ENCODE measurements at places on chromosomes 4 and X.

DNA sequence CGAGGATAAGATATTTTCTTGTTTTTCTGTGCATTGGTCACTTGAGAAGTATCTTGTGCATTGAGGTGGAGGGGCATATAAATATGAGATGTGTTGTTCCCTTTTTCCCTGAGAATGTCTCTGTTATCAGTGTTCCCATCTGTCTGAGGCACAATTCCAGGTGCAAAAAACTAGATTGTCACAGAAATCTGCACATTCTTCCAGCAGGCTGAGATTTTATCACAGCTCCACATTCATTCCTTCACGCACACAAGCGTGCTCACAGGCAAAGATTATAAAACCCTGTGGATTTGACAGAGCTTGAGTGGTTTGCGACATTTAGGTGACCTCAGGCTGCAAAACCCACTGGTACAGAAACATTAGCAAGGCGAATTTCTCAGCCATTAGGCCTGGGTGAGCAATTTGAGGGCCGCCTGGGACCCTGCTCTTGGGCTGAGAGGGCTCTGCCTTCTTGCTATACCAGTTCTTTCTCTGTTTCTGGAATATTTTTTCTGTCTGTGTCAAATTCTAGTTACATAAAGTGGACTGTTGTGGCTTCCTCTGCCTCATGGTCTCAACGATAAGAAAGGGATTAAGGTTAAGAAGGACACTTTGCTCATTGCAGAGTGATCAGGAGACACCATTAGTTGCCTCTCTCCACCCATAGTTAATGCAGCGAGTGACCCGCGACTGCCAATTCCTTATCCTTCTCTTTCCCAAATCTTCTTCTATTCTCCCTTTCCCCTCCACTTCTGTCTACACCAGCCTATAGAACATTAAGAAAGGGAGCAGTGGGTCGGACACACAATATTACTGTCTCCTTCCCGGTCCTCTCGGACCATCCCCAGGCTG is 86.7 kb upstream of the C1QTNF7 start:
- no peaks in the 10 kb centered on the region for H3K4me1 ChIP-seq
- no peak overlapping the region for H3K27ac ChIP-seq
- no peaks in the 10 kb centered on the region for H3K36me3 ChIP-seq
- no peaks in the 10 kb centered on the region for H3K27me3 ChIP-seq

DNA sequence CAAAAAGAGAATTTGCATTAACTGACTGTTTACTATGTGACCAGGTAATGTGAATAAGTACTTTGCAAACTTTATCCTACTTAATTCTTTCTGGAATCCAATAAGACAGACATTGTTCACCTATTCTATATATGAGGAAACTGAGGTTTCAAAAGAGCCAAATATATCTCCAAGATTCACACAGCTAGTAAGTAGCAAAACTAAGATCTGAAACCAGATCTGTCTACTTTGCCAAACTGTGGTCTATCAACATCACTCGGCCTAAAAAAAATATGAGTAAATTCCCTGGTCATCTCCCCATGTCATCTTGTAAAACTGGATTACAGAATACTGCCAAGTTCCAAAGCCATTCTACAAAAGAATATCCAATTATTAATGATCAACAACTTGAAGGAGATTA is 52.8 kb downstream of the ANAPC10 start:
- H3K4me1 ChIP-seq, result no peaks in the 10 kb centered on the region
- H3K4me3 ChIP-seq, result no peak overlapping the region
- no peak for DNase-seq
- H3K27me3 ChIP-seq, result no peaks in the 10 kb centered on the region

GRCh38 chr4:41323179-41323578 is 66.5 kb downstream of the UCHL1 start:
- no peaks in the 10 kb centered on the region for H3K36me3 ChIP-seq
- no peaks in the 10 kb centered on the region for H3K27me3 ChIP-seq
- DNase-seq, result no peak
- no peak overlapping the region for H3K27ac ChIP-seq

GRCh38 chr4:14392378-14392777 is 609.9 kb upstream of the CPEB2 start:
- no peaks in the 10 kb centered on the region for H3K36me3 ChIP-seq
- H3K27ac ChIP-seq, result no peak overlapping the region
- no peaks in the 10 kb centered on the region for H3K4me1 ChIP-seq
- H3K4me3 ChIP-seq, result no peak overlapping the region
